ENCODE measurements at places on chromosomes 12 and 14.

DNA sequence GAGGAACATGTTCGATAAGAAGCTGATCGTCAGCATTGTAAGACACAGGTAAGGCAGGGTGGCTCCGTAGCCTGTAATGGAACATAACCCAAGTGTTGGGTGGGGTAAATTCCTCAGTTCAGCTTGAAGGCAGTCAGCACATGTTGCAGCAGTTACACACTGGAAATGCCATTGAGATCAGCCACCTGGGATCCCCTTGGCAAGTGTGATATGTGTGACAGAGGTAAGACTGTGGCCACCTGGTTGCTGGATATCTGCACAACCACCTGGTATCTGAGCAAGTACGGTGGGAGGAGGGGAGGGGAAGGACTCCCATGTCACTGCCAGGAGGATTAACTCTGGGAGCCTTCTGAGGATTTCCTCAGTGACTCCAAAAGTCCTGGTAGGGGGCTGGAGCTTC lies 158.0 kb upstream of the CAND1 start:
- no peak for DNase-seq

GRCh38 chr14:80536456-80536855 lies 325.2 kb upstream of the DIO2 start:
- DNase-seq: no peak

- DNase-seq: no peak
These were observed 328.3 kb upstream of the RTL1 start for GRCh38 chr14:101231828-101232227.

DNA sequence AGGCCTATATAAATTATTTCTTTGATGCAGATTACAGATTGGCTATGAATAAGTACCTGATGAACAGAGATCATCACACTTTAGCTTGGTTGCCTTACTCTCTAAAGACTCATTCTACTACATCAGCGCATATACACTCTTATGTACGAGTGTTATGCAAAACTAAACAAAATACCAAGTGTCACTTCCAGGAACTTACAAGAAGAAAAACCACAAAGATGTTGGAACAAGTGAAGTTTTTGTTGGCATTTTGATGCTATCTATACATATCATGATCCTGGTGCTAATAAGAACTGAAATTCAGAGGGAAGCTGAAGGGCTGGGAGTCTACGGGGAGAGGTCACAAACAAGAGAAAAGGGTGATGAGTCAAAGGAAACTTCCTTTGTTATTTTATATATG lies 47.9 kb upstream of the CERS5 start:
- no peak for DNase-seq

DNA sequence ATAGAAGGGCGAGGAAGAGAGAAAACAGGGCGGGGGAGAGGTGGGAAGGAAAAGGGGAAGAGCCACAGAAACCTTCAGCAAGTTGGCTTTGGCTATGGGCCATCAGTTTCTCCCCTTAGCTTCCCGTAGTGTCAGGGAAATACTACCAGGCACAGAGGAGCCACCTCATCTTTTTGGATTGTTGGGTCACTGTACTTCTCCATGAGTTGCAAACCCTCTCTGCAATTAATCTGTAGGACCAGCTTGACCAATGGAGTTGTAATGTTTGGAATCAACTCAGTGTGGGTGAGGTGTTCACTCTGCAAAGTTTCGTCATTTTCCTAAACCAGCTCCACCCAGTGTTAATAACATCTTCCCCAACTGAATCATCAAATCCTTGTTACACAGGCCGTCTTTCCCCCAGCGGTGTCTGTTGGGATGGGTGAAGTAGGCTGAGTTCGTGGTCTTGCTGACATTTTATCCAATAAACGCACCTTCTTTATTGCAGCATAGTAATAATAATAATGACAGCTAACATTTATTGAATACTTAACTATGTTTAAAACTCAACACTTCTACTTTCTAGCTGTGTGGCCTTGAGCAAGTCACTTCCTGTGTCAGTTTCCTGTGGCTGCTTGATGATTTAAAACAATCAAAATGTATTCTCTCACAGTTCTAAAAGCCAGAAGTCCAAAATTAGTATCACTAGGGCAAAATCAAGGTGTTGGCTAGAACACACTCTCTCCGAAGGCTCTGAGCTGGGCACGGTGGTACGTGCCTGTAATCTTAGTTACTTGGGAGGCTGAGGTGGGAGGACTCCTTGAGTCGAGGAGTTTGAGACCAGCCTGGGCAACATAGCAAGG lies 8.1 kb upstream of the GLTP start:
- no peak for DNase-seq

GRCh38 chr12:124026755-124027745 lies 54.0 kb downstream of the ZNF664 start:
- no peak for DNase-seq

DNA sequence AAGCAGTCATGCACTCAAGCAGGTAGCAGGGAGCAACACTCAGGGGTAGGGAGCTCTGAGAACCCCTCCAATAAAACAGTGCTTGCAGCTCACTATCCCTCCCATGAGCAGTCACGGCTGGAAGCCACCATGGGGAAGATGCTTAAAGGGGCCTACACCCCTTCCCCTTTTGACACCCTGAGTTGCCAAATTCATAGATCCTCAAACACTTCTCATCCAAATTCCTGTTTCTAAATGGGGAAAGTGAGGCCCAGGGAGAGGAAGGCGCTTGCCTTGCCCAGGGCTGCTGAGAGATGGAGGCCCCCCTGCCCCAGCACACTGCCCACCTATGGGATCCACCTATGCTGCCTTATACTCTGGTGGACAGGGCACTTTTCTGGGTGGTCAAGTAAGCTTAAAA lies 7.2 kb upstream of the ENDOU start:
- no peak for DNase-seq

DNA sequence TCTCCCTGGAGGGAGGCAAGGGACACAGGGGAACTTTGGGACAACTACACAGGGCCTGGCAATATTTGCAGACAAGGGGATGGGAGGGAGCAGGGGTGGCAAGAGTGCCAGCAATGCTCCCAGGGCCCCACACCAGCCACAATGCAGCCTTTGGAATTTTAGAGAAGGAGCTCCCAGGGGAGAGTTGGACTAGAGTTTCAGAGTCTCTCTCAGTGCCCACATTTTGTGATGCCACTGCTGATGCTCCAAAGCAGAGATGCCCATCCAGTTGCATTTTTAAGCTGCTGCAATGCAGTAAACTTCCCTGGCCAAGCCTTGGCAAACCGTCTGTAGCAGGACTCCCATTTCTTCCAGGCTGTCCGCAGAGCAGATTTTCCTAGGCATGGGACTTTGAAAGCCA lies 98.9 kb downstream of the ZFP36L1 start:
- no peak for DNase-seq

DNA sequence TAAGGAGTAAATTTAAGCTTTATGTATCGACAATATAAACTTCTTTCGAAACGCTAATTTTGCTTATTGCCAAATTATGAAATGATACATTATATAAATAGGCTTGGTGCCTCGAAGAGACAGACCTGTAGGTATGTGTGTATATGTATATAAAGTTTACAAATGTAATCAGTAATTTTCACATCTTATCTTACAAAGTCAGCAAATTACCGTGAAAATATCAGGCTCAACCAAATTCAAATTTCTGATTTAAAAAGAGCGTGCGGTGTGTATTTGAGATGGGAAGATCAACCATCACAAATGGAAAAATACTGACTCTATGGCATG lies 605 bp downstream of the ZCRB1 start:
- no peak for DNase-seq

GRCh38 chr14:77812028-77812427 lies 12.1 kb downstream of the ADCK1 start:
- DNase-seq: no peak

- DNase-seq: no peak
These were observed 76.0 kb downstream of the PAWR start for GRCh38 chr12:79614730-79615129.

DNA sequence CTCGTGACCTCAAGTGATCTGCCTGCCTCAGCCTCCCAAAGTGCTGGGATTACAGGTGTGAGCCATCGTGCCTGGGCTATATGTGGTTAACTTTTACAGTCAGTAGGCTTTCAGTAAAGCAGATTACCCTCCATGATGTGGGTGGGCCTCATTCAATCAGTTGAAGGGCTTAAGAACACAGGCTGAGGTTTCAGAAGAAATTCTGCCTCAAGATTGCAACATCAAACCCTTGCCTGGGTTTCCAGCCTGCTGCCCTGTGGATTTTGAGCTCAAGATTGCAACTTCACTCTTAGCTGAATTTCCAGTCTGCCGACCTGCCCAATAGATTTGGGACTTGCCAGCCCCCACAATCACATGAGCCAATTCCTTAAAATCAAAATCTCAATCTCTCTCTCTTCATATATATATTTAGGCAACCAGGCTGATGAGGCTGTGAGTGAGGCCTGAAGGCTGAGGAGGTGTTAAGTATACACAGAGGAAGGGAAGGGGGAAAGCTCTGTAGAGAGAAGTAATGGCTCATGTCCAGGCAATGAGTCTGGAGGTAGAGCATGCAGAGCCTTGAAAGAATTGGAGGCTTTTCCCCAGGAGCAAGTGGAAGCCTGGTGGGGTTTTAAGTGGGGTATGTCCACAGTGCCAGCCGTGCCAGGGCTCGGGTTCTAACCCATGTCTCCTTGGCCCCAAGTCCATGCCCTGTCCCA lies 33.3 kb upstream of the ACTN1 start:
- DNase-seq: no peak

DNA sequence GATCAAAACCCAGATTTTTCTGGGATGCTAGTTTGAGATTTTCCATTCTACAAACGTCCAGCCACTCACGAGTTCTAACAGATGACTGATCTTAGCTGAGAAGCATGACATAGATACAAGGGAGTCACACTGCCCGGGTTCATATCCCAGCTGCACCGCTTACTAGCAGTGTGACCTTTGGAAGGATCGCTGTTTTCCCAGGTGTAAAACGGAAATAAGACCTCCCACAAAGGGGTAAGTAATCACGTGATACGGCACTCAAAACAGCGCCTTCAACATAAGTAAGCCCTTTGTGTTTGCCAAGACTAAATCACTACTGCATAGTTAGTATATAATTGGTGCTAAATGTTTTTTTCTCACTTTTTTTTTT lies 624 bp upstream of the PWP1 start:
- DNase-seq: peak; percentile 48

DNA sequence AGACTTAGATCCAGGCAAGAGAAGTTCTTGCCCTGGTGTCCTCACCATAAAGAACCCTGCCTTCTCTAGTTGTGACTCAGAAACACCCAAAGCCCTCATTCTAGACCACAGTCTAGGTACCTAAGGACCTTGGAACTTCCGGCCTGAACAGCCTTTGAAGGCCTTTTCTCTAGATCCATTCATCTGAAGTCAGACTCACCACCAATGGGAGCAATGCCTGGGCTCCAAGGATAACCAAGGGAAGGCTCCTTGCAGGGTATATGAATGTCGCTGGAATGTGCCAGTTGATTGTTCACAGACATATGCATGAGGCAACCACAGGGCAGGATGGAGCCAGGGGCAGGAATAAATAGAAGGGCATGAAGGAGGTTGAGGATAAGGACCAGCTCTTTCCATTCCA lies 86.3 kb downstream of the PLCZ1 start:
- no peak for DNase-seq

DNA sequence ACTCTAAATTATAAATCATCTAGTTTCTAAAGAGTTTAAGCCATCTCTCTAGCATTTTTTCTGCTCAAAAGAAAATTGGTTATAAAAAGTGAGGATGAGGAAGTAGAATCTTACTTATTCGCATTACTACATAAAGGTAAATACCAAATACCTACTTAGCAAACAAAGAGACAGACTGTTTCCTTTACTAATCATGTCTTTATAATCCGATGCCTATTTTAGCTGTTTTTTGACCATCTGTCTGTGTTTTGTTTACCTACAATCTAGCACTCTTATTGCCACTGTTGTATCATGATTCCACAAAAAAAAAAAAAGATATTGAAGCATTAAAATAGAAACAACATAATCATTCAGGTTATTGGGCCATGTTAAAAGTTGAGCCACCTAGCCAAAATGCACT lies 396.2 kb downstream of the PAWR start:
- DNase-seq: no peak

DNA sequence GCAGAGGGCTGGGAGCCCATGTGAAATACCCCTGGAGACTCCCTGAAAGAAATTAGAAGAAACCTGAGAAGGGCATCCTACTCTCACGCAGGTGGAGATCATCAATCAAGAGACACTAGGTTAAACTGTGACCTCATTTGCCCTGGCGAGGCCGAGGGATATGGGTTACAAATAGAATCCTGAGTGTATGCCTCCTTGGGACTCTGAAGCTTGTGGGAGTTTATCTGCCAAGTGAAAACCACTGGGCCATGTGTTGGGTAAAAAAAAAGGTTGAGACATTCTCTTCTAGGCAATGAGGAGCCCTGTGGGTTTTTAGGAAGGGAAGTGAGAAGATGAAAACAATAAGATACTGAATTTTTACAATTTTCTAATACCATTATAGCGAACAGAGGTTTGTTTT lies 160.7 kb upstream of the ARID2 start:
- no peak for DNase-seq

GRCh38 chr12:52585066-52585465 lies 11.4 kb upstream of the KRT74 start:
- no peak for DNase-seq

GRCh38 chr12:54926246-54926645 lies 58.3 kb downstream of the TESPA1 start:
- peak; percentile 29 for DNase-seq

- DNase-seq: no peak
These were observed 44.4 kb downstream of the PRKCH start for GRCh38 chr14:61365667-61366212.

DNA sequence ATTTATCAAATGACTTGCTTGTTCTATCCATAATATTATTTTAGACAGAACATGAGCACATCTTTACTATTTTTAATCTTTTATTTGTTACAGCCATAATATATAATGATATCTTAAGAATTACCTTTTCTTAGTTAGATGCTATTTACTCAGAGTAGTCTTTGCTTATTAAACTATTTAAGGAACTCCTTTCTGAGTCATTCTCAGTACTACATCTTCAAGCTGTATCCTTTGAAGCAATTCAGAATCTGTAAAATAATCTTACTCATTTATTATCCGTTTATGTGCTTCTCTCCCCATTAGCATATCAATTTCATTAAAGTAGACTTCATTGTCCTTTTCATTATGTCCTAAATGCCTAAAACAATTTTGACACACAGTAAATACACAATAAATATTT lies 240.4 kb upstream of the FAR2 start:
- no peak for DNase-seq

GRCh38 chr14:58138714-58139482 lies 13.1 kb downstream of the ARMH4 start:
- no peak for DNase-seq

DNA sequence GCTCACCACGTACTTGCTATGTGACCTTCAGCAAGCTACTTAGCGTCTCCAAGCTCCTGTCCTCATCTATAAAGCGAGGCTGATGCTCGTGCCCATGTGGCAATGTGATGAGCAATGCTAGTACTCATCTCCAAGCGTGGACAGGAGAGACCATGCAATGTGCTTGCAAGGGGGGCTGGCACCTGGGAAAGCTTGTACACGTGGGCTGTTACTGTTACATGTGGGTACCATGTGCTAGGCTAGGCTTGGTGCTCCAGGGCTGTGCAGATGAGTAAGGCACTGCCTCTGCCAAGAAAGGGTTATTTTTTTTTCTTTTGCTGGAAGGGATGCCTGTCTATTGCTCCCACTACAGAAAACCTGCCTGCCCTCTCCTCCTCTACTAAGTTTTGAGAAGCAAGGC lies 46.6 kb downstream of the TSPAN11 start:
- DNase-seq: no peak

- no peak for DNase-seq
These were observed 84.8 kb downstream of the HELB start for GRCh38 chr12:66387117-66387516.

GRCh38 chr14:51546603-51547258 lies 105.0 kb upstream of the FRMD6 start:
- DNase-seq: no peak

GRCh38 chr14:97453991-97454390 lies 656.8 kb downstream of the VRK1 start:
- no peak for DNase-seq

GRCh38 chr14:33792720-33793368 lies 158.0 kb downstream of the EGLN3 start:
- DNase-seq: peak; percentile 89

Data from HAP-1 (cell line).